Left lung (tissue), 14 donors: ENCODE measurements at places on chromosomes 12 and 14. TPM values are rescaled to one million over a fixed set of nuclear protein-coding genes. Genes with fewer than 3 reads are reported as not detected.

CAPRIN2 gene
- 20.1 TPM for total RNA-seq

CCDC175 gene
- not detected for total RNA-seq

- H3K27me3 ChIP-seq: no peaks in the 10 kb centered on the region
- H3K4me1 ChIP-seq: no peaks in the 10 kb centered on the region
- DNase-seq: no peak
Measured at GRCh38 chr12:44397631-44398030, 478.5 kb downstream of the NELL2 start.

FOXG1 gene
- not detected for total RNA-seq

ACRBP gene
- 4.9 TPM for total RNA-seq

KCNK10 gene
- total RNA-seq: not detected

- H3K27me3 ChIP-seq: no peaks in the 10 kb centered on the region
- H3K27ac ChIP-seq: no peak overlapping the region
- no peak for DNase-seq
- H3K4me1 ChIP-seq: no peaks in the 10 kb centered on the region
Measured at GRCh38 chr14:55450124-55450523, 9.7 kb upstream of the TBPL2 start.

DNA sequence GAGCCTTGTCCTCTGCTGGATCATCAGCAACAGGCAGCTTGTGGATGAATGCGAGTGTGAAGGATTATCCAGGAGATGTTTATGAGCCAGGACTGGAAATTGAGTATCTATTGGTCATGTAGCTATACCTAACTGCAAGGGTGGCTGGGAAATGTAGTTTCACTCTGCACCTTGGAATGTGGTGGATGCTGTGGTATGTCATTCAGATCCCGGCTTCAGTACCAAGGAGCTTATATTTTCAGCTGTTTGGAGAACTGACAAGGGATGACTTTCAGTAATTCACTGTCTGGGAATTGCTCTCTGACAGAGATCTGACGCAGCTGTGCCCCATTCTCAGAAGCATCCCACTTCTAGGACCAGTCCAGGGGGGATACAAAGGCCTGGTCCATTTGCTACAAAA is 792.3 kb upstream of the NOVA1 start:
- H3K36me3 ChIP-seq: no peaks in the 10 kb centered on the region
- DNase-seq: no peak
- no peaks in the 10 kb centered on the region for H3K4me1 ChIP-seq

- DNase-seq: no peak
- no peak overlapping the region for H3K4me3 ChIP-seq
- H3K36me3 ChIP-seq: peaks cover 4% of the 10 kb centered on the region
Measured at GRCh38 chr14:61530296-61530695, 165.0 kb upstream of the HIF1A start.

DNA sequence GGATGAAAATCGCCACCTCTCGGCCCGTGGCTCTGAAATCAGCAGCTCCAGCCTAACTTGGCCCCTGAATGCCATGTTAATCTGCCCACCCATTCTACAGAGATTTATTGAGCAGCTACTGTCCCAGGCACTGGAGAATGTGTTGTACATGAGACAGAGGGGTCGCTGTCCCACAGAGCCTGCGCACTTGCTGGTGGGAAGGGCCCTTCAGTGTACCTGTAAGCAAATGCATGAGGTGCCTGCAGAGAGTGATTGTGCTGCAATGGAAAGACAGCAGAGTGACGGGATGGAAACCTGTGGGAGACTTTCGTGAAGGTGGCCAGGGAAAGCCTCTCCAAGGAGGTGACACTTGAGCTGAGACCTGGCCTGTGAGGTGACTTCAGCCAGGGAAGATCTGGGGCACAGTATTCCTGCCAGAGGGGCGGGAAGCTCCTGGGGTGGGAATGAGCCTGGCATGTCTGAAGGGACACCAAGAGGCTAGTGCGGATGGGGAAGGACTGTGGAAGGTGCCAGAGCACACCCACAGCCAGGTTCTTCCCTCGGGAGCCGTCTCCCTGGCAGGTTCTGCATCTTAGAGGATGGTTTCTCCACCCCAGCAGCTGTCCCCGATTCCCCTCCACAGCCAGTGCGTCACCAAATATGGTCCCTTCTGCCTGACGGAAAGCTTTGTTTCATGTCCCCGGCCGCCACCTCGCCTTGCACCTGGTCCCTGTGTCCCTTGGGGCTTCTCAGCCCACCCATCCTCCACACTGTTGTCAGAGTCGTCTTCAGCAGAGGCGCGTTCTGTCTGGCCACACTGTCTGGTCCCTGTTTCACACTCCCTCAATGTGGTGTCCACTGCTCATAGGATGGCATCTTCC is 8.7 kb downstream of the SMIM41 start:
- peaks cover 4% of the 10 kb centered on the region for H3K4me1 ChIP-seq
- no peaks in the 10 kb centered on the region for H3K27me3 ChIP-seq
- no peak overlapping the region for H3K27ac ChIP-seq
- H3K4me3 ChIP-seq: no peak overlapping the region
- DNase-seq: no peak
- no peaks in the 10 kb centered on the region for H3K36me3 ChIP-seq

DNA sequence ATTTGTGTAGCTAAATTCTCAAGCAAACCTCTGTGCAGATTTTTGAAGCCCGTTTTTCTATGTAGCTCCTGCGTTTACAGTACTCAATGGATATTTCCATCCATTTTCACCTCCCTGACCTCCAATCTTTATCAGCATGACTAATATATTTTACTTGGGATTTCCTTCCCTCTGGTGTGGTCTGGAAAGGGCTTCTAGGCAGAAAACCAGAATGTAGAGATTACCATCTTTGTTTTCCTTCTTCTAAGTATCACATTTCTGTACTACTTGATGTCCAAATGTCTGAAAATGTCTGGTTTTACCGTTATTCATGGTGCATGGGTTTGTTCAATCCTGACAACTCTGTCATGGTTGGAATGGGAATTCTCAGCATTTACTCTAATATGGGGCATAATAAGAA is 907.6 kb upstream of the FLRT2 start:
- H3K4me3 ChIP-seq: no peak overlapping the region
- H3K4me1 ChIP-seq: no peaks in the 10 kb centered on the region
- DNase-seq: no peak
- no peak overlapping the region for H3K27ac ChIP-seq
- no peaks in the 10 kb centered on the region for H3K36me3 ChIP-seq

GRCh38 chr12:96501133-96501761 is 11.9 kb downstream of the CFAP54 start:
- no peaks in the 10 kb centered on the region for H3K36me3 ChIP-seq
- H3K27me3 ChIP-seq: no peaks in the 10 kb centered on the region
- peak; percentile 54 for DNase-seq

EML5 gene
- 1.8 TPM for total RNA-seq

SLC17A8 gene
- total RNA-seq: 0.61 TPM

CYP27B1 gene
- total RNA-seq: 1.5 TPM

DNA sequence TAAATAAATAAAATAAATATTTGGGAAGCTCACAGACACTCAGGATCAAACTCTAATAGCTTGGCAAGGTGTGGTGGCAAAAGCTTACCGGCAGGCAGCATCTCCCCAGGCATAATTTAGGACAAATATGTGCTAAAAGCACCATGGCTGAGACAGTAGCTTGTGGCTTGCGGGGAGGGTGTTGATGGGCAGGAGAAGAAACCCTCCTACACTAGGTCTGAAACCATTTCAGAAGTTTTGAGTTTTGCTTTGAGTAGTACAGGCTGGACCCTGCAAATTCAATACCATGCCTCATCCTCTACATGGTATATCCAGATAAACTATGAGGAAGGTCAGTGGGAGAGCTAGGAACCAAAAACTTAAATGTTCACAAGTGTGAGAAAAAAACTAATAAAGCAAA is 33.1 kb downstream of the MAP3K9 start:
- DNase-seq: no peak
- no peaks in the 10 kb centered on the region for H3K27me3 ChIP-seq

DNA sequence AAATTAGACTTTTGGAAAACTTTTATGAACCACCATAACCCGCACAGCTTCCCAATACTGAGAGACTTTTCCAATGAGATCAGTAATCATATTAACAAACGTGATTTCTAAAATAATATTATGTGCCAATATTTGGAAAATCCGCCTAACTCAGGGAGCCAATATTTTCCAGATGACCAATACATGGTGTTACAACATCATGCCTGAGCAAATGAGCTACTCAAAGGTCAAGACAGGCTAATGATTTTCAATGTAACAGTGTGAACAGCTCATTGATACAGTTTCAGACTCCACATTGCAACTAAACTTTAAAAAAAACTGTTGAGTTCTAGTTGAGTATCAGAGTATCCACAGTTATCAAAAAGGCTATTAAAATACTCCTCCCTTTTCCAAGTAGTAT is 46.8 kb downstream of the RNF34 start:
- no peaks in the 10 kb centered on the region for H3K36me3 ChIP-seq
- H3K27me3 ChIP-seq: no peaks in the 10 kb centered on the region
- peaks cover 32% of the 10 kb centered on the region for H3K4me1 ChIP-seq
- no peak overlapping the region for H3K4me3 ChIP-seq
- H3K27ac ChIP-seq: no peak overlapping the region
- no peak for DNase-seq

RDH5 gene
- total RNA-seq: 4.3 TPM

DNA sequence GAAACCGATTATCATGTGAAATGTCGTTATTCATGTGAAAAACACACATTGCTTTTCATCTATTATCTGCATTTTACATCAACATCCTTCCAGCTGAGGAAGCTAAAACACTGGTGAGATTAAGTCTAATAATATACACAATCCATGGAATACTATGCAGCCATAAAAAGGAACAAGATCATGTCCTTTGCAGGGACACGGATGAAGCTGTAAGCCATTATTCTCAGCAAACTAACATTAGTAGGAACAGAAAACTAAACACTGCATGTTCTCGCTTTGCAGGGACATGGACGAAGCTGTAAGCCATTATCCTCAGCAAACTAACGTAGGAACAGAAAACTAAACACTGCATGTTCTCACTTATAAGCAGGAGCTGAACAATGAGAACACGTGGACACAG is 18.3 kb downstream of the KICS2 start:
- no peaks in the 10 kb centered on the region for H3K4me1 ChIP-seq
- DNase-seq: no peak
- no peaks in the 10 kb centered on the region for H3K27me3 ChIP-seq
- H3K27ac ChIP-seq: no peak overlapping the region
- H3K4me3 ChIP-seq: no peak overlapping the region

DNA sequence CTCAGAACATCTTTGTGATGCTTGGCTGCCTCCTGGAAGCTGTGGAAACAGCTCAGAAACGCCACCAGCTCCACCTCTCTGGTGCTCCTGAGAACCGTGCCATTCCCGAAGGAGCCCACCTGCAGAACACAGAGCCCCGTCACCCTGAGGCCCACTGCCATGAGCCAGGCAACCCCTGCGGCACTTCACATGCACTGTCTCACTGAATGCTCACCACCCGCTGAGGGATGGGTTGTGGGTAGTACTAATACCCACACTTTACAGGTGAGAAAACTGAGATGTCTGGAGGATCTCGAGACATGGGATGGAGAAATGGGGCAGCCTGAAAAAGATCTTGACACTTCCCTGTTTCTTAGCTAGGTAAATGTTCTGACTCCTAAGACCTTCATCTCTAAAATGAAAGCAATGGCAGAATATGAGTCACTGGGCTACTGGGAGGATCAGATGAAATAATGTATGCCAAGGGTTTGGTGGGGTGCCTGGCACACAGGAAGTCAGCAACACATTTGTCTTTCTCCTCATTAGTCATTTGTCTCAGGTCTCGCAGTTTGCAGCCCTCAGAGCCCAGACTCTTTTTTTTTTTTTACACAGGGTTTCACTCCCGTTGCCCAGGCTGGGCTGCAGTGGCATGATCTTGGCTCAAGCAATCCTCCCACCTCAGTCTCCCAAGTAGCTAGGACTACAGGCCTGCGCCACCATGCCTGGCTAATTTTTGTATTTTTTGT is 5.3 kb downstream of the OASL start:
- no peak overlapping the region for H3K4me3 ChIP-seq
- H3K27me3 ChIP-seq: no peaks in the 10 kb centered on the region
- H3K4me1 ChIP-seq: no peaks in the 10 kb centered on the region
- no peaks in the 10 kb centered on the region for H3K36me3 ChIP-seq
- H3K27ac ChIP-seq: peak overlapping the region; percentile 60

GALNT16 gene
- 3.0 TPM for total RNA-seq

- H3K36me3 ChIP-seq: no peaks in the 10 kb centered on the region
- H3K27me3 ChIP-seq: no peaks in the 10 kb centered on the region
- H3K27ac ChIP-seq: no peak overlapping the region
- no peaks in the 10 kb centered on the region for H3K4me1 ChIP-seq
- no peak for DNase-seq
- no peak overlapping the region for H3K4me3 ChIP-seq
Measured at GRCh38 chr12:127761880-127762279, 505.1 kb upstream of the TMEM132C start.

DNA sequence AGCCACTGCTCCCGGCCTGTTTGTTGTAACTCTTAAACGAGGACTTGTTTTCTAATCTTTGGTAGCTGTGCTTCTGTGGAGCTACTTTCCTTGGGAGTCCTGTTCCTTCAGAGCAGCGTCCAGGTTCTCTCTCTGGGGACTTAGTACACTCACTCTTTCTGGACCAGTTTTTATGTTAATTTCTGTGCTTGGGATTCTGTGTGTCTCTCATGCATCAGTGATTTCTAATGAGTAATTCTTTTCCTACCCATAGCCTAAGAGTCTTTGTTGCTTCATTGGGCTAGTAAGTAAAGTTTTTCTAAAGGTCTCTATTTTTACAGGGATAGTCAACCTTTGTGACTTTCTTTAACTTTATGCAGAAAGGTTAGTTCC is 289.3 kb downstream of the FBXL14 start:
- no peak for DNase-seq
- no peaks in the 10 kb centered on the region for H3K4me1 ChIP-seq
- peak overlapping the region; percentile 39 for H3K27ac ChIP-seq
- H3K4me3 ChIP-seq: no peak overlapping the region
- no peaks in the 10 kb centered on the region for H3K36me3 ChIP-seq
- no peaks in the 10 kb centered on the region for H3K27me3 ChIP-seq

SMCO3 gene
- 1.1 TPM for total RNA-seq

DNA sequence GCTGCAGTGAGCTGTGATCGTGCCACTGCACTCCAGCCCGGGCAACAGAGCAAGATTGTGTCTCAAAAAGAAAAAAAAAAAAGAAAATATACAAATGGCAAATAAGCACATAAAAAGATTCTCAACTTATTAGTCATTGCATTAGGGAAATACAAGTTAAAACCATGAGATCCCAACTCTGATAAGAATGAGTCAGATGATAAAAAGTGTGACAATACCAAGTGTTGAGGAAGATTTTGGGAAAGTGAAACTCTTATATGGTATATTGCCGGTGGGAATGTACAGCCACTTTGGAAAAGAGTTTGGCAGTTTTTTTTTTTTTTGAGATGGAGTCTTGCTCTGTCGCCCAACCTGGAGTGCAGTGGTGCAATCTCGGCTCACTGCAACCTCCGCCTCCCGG is 7.6 kb upstream of the PRPF40B start:
- no peaks in the 10 kb centered on the region for H3K36me3 ChIP-seq
- DNase-seq: no peak
- no peaks in the 10 kb centered on the region for H3K27me3 ChIP-seq
- H3K4me3 ChIP-seq: no peak overlapping the region
- no peaks in the 10 kb centered on the region for H3K4me1 ChIP-seq

KRT3 gene
- not detected for total RNA-seq
